Stimulated activated CD8-positive, alpha-beta memory T cell treated with anti-CD3 and anti-CD28 coated beads, Interleukin-2, amount 100 ng/mL, for 1 hour (primary cell): ENCODE measurements at places on chromosomes 2 and 18.

DNA sequence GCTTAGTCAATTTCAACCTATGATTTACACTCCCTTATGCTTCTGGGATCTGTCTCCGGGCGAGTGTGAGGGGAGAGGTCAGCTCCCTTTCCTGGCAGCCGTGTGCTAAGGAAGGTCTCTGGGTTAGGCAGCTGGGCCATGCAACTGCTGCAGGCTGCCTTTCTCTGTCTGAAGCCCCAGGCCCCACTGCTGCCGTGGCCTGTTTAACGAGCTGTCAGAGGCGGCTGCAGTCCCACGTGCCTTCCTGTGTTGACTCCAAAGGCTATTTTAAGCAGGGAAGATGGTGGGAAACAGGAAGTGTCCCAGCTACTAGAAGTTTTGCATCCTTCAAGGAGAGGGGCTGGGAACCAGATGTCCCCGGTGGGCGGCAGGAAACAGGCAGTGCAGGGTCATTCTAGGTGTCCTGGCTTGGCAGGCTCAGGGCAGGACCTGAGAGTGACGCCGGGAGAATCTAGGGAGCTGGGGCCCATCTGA is 186.4 kb downstream of the TNS1 start:
- DNase-seq = no peak

DNA sequence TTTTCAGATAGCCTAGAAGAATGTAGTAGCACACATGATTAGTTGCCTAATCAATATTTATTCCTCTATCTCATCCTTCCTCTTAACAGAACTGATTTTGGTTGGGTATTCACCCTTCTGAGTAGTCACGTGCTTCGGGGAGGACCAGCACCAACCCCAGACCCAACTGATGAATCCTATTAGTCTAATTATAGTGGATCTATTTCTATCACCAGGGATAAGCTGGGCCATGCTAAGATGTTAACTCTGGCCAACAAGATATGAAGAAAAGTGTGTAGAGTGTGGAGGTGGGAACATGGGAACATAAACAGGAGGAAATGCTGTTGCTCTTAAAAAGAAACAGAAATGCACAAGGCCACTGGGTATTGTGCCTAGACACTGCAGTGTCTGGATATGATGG is 119.9 kb downstream of the THADA start:
- no peak for DNase-seq

GRCh38 chr18:47898055-47898454 is 32.4 kb downstream of the SMAD2 start:
- DNase-seq = no peak

DNA sequence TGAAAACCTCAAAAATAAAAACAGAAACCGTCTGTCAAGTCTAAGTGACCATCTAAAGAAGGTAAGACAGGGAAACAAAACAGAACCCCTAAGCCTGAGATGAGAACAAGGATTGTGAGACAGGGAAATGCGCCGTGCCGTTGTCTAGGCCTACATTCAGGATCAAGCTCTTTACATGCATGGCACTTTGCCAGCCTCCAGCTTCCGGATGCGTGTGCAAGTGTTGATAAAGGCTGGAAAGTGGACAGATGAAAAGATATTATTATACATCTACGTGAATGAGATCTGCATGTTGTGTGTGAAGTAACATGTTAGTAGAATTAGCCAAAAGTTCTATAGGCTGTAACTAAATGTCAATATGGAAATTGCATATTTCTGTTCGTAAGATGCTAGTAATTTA is 28.6 kb upstream of the TMEM87B start:
- no peak for DNase-seq

DNA sequence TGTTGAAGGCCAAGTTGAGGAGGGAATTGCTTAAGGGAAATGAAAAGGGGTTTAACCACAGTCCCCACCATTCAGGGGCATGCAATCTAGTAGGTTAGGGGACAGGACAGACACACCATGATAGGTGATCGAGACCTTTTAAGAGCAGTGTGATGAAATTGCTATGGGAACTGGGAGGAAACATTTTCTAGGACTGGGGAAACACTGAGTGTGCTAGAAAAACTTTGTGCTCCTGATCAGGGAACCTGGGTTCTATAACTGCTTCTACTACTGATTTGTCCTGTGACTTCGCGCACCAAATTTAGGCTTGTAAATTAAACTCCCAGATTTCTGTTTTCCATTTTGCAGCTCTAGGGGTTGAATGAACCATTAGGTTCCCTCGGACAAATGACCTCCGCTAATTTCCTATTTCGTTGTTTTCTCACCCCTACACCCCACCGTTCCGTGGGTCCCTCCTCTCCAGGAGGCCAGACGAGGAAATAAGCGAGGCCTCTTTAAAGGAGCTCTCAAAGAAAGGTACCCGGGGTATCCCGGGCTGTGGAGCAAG is 371 bp upstream of the LCLAT1 start:
- DNase-seq = no peak

- no peak for DNase-seq
Measured at GRCh38 chr18:64248836-64249235, 99.9 kb upstream of the LINC00305 start.

GRCh38 chr18:6744816-6745455 is 15.4 kb downstream of the ARHGAP28 start:
- DNase-seq = no peak

DNA sequence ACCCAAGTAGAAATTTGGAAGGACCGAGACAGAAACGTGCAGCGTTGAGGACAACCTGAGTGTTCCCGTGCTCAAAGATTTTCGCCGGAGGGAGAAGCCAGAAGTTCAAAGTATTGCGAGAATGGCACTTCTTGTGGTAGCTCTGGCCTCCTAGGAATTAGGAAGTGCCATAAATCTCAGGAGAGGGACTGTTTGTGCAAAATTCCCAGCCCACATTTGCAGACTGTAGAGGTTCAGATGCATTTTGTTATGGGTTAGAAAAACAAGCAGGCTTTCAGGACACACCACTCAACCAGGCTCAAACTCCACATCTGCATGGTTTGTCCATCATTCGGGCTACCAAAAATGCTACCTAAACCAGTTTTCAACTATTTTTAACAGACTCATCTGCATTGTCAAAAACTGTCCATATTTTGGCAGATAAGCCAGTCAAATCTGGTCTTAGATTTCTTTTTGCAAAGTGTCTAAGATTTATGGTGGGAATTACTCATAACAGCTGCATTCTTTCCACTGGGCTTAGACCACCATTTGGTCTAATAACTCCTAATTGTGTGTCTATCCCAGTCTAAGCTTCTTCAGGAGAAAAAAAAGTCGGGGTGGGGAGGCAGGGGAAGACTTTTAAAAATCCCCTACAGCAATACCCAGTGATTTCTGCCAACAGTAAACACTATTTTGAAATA is 422.9 kb downstream of the ARHGAP15 start:
- no peak for DNase-seq

DNA sequence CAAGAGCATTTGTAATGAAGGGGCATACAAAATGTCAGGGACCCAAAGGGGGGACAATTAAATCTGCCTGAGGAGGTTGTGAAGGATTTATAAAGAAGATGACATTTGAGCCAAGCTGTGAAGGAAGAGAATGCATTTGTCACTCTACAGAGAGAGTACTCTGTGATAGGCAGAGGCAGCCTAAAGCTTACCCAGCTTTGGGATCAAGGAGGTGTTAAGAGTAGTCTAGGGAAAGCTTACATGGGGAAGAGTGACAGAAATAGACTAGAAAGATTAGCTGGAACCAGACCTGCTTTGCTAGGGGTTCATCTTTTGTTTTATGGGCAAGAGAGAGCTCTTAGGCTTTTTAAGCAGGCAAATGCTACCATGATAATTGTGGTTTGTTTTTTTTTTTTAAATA is 169.1 kb upstream of the CYP26B1 start:
- no peak for DNase-seq

GRCh38 chr2:240419271-240419670 is 16.2 kb upstream of the GPC1 start:
- no peak for DNase-seq

GRCh38 chr2:164766216-164766953 is 75.2 kb downstream of the COBLL1 start:
- no peak for DNase-seq

- no peak for DNase-seq
Measured at GRCh38 chr2:237295889-237296480, 118.0 kb downstream of the COL6A3 start.

DNA sequence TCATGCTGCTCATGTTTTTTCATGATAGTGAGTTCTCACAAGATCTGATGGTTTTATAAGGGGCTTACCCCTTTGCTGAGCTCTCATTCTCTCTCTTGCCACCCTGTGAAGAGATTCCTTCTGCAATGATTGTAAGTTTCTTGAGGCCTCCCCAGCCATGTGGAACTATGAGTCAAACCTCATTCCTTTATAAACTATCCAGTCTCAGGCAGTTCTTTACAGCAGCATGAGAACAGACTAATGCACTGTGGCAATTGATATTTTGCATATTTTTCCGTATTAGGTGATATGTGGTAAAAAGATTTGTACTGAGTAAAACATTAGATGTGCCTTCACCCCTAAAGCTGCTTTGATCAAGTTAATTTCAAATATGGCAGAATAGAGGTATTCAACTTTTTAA is 48.8 kb downstream of the RAB27B start:
- no peak for DNase-seq

DNA sequence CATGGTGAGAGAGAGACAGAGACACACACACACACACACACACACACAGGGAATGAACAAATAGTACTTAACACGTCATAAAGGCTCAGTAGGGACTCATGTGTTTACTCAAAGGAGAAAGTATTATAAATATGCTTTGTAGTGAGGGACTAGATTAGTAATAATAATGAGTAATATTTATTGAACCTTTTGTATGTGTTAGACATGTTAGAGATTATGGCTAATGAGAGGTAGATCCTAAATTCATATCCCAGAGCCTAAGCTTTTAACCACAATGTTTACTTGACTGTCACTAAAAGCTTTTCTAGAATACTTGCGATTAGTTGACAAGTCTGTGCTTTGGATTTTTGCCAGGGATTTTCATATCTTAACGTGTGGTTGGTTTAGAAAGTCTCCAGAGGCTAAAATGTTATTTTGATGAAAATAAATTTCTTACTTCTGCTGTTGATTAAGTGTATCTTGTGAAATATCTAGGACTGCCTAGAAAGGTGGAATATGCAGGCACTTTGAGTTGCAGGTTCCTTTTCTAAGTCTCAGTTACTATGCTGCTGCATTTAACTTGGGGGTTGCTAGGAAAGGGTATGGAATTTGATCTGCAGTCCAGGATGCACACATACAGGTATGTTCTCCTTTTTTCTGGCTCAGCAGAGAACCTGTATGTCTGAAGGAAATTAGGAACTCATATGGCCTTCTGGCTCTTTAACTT is 64.5 kb downstream of the UBR3 start:
- no peak for DNase-seq

DNA sequence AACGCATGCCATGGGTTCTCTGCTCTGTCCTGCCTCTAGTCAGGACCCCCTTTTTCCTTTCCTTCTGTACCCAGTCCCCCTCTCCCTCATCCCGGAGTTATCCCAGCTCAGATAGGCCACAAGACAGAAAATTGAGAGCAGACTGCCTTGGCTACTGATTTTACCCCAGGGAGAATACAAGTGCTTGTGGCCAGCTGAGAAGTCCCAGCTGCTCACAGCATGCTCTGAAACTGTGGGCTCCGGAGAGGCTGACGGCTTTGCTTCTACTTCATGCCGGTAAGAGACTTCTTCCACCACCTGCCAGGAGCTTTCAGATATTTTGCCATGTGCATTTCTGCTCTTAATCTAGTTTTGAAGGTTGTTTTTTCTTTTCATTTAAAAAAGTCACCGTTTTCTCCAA is 20.0 kb upstream of the SIX2 start:
- no peak for DNase-seq

GRCh38 chr2:237254911-237255578 is 158.9 kb downstream of the COL6A3 start:
- no peak for DNase-seq

DNA sequence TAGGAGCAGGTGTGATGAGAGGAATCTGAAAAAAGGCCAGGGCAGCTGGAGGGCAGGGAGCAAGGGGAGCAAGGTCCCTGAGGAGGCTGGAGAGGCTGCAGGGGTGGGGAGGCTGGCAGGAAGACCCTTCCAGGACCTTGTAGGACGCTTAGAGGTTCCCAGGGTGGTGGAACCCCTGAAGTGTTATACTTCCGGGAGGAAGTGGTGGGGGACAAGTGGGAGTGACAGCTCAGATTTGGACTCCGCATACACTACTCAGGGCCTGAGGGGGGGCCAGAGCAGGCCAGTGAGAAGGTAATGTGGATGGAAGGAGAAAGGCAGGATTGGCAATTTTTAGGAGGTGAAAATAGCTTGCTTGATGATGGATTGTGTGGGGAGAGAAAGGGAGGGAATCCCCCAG is 1.9 kb upstream of the NCAPH start:
- DNase-seq = no peak

DNA sequence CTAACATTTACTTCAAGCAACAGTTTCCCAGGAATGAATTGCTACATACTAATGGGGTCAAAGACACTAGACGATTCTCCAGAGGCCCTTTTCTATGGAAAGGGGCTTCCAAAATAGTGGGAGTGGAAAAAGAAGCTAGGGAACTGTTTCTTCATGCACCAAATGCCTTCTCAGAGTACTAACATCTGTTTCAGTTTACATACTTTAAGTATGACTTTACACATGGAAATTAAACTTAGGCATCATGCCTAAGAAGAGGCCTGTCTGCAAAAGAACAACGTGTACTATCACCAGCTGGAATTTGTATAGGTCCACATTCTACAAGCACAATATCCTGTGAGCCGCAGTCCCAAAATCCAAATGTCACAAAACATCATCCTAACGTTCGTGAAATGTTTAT is 29.4 kb upstream of the WDR75 start:
- no peak for DNase-seq

- DNase-seq = no peak
Measured at GRCh38 chr18:22194151-22194598, 24.8 kb downstream of the GATA6 start.

GRCh38 chr2:216274194-216274840 is 98.0 kb downstream of the MARCHF4 start:
- no peak for DNase-seq

DNA sequence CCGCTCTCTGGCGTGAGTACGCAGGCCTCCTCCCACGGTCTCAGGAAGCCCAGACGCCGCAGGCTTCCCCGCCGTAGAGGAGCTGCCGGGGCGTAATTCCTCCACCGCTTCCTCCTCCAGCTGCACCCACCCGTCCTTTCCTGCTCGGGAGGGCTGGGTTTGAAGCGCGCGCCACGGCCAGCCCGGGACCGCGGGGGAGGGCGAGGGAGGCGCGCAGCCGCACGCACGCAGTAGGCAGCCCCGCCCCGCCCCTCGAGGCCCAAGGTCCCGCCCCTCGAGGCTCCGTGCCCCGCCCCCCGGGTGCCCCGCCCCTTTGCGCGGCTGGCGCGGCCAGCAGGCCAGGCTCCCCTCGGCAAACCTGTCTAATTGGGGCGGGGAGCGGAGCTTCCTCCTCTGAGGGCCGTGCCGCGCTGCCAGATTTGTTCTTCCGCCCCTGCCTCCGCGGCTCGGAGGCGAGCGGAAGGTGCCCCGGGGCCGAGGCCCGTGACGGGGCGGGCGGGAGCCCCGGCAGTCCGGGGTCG is at the start of gene MALT1:
MALT1 (plus strand) TSS at position 355 of the 521 bp plus-strand sequence. CDS start 179 bp downstream, outside the sequence.
- DNase-seq = peak; percentile 95

DNA sequence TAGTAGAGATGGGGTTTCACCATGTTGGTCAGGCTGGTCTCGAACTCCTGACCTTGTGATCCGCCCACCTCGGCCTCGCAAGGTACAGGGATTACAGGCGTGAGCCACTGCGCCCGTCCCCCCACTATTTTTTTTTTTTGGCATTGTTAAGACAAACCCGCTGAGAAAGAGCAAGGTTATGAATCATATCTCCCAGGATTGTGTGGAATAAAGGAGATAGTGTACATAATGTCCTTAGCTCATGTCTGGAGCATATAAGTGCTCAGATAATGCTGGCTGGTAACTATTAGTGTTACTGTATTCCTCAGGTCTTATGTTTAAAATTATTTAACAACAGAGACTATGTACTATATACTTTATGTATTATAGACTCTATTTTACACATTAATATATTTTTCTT is 36.0 kb downstream of the TTC27 start:
- DNase-seq = no peak
